Activated CD4-positive, alpha-beta T cell treated with anti-CD3 and anti-CD28 coated beads, Interleukin-2, amount 50 U/mL, for 1 hour (primary cell): ENCODE measurements at places on chromosomes 6 and 20.

DNA sequence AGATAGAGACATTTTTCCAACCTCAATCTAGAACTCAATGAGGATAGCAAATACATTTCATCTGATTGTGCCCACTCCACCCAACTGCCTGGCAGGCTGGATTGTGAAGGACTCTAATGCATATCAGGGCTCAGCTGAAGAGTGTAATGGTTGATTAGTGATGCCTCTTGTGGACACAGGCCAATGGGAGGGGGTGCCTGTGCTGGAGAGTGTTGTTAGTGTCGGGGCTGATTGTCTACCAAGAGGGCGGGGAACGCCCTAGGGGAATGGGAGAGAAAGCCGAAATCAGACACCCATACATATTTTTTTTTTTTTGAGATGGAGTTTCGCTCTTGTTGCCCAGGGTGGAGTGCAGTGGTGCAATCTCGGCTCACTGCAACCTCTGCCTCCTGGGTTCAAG lies 103.7 kb upstream of the SALL4 start:
- no peak for DNase-seq

GRCh38 chr6:151627689-151628444 lies 134.1 kb downstream of the CCDC170 start:
- DNase-seq = no peak

- DNase-seq = no peak
Measured at GRCh38 chr6:64984948-64985347, 722.1 kb downstream of the EYS start.

- no peak for DNase-seq
Measured at GRCh38 chr6:124237911-124238310, 434.2 kb downstream of the NKAIN2 start.

GRCh38 chr6:14542670-14543366 lies 425.2 kb downstream of the CD83 start:
- DNase-seq = peak; percentile 4
